ENCODE measurements at places on chromosomes 6 and 20.
A peak's percentile ranks its signal among the peaks of the same experiment; 100 is the strongest.

DNA sequence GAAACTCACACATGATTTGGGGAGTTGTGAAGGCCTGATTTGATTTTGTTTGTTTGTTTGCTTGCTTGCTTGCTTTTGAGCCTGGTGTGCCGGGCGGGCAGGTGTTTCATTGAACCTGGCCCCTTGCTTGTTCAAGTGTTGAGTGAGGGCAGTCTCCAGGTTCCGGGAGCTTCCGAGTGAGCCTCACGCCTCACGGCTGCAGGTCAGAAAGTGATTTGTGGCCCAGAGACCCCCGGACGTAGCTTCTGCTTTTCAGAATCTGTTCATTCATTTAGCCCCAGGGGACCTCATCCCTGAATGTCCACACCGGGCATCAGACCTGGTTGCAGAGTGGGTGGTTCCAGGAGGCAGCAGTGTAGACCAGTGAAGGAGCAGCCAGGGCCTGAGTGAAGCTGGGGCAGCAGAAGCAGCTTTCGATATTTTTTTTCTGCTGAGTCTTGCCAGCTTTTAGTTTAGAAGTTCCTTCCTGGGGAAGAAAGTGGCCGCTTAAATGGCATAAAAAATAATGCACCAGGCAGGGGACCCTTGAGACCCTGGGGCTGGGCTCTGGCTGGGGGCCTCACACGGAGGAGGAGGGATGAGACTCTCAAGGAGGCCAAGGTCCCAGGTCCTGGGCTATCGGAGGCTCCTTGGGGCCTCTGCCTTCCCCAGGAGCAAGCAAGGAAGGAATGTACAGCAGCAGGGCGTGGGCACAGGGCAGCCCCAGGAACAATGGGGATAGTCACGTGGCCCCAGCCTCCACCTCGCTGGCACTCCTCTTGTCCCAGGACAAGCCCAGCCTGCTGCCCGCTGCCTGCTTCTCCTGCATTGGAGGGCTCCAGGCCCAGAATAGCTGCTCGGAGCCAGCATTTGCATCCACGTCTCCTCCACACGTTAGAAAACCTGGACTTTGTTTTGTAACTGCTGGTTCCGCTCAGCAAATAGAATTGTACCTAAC lies 89.2 kb upstream of the BHLHE23 start:
- DNase-seq, result no peak

GRCh38 chr6:99467509-99468106 lies 42.5 kb upstream of the PNISR start:
- no peak for DNase-seq

GRCh38 chr20:34987288-34988190 lies 31.9 kb downstream of the MYH7B start:
- DNase-seq, result no peak

GRCh38 chr6:51430589-51430988 lies 611.9 kb downstream of the TFAP2B start:
- DNase-seq, result no peak

DNA sequence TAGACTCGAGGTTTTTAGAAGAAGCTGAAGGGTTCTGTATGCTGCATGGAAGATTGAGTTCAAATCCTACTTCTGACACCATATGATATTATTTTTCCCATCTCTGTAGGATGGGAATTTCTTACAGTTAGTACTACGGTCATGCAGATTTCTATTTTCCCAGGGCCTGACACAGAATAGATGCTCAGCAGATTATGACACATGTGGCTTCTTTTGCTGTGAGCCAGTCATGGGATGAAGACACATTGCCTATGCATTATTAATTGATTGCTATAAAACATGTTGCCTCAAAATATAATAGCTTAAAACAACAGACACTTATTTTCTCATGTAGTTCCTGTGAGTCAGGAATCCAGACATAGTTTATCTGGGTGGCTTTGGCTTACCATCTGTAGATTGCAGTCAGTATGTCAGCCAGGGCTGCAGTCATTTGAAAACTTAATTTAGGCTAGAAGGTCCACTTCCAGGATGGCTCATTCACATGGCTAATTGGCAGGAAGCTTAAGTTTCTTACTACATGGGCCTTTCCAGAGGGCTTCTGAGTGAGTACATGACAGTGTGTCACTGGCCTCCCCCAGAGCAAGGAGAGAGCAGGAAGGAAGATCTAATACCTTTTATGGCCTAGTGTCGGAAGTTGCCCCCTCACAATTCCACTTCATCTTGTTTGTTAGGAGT lies 29.5 kb downstream of the TOP1 start:
- DNase-seq, result no peak

DNA sequence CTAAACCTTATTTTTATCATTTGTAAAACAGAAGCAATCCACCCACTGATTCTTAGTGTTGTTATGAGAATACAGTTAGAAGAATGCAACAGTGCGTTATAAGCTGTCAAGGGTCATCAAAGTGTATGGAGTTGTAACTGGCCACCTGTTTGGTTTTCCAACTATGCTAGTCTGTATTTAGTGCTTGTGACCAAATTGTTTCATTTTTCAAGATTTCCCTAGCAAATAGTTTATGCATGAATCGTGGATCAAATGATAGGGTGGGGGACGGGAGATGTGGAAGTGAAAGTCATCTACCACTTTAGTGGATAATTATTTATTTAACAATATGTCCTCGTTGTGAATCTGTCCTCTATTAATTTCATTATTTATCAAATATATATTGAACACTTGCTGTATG lies 175.4 kb upstream of the HDDC2 start:
- no peak for DNase-seq

GRCh38 chr6:42049948-42050296 lies 402 bp upstream of the TAF8 start:
- DNase-seq, result no peak

DNA sequence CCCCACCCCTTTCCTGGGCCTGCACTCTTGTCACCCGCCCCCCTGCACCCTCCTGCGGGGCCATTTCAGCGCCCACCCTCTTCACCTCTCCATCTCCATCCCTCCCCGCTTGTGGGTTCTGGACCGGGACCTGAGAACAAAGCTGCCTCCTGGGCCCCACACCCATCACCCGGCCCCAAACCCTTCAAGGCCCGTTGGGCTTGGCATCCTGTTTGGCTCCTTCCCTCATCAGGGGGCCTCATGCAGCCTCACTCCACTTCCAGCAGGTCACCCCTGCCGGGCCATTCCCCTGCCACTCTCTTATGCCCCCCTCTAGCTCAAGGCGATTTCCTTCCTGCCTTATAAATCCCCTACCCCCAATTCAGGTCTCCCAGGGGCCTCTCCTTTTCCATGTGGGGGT lies 67.4 kb downstream of the SRC start:
- DNase-seq, result no peak

DNA sequence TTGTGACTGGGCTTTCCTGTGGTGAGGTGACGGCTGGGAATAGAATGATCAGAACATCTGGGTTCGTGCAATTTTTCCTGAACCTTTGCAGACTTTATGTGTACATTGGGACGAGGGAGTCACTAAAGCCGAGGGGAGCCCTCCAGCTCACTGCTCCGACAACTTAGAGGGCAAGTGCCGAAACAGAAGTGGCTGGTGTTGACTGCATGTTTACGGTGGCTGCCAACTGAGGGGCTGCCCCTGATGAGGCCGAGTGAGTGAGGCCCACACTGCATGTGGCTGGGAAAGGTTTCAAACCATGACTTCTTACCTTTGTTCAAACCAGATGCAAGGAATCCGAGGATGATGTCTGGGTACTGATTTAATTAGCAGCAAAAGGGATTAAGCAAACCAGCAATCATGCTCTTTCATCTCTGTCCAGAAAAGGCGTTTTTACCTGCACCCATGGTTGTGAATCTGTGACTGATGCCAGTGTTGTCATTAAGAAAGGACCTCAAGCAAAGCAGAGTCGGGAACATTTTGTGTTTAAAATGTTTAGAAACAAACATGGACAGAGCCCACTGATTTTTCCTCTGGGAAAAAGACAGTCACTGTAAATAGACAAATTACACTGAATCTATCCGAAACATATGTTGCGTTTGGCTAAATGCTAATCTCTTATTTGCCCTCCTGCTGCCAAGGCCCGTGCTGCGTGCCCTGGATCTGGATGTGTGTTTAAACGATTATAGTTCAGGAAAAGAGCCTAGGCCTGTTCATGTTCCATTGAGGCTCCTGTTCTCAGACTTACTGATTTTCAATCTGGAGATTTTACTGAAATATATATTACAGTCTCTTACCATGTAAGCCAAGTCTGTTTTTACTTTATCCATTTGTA lies 105.1 kb downstream of the UST start:
- DNase-seq, result no peak

GRCh38 chr6:122143813-122144601 lies 255.4 kb upstream of the HSF2 start:
- DNase-seq, result no peak

- DNase-seq, result no peak
These were observed 27.7 kb downstream of the AKIRIN2 start for GRCh38 chr6:87674290-87674689.

DNA sequence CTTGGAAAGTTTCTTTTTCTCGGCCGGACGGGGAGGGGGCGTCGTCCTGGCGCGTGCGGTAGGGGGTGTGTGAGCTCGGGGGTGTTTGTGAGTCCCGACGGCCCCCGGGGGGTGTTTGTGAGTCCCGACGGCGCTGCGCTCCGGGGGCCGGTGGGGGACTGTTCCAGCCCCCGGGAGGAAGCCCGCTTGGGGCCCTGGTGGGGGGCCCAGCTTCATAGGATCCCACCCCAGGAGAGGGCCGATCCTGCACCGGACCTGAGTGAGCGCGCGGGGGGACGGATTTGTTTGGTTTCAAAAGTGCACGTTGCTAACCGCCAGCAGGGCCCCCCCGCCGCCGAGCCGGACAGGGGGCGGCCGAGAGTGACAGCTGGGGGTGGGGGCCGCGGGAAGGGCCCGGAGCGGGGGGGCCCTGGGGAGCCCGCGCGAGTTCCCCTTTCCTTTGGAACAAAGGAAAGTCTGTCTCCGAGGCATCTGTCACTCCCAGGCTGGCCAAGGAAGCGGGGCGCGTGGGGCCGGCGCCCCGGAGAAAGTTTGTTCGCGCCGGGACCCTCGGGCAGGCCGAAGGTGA lies 485 bp downstream of the TGIF2 start:
- DNase-seq, result no peak

DNA sequence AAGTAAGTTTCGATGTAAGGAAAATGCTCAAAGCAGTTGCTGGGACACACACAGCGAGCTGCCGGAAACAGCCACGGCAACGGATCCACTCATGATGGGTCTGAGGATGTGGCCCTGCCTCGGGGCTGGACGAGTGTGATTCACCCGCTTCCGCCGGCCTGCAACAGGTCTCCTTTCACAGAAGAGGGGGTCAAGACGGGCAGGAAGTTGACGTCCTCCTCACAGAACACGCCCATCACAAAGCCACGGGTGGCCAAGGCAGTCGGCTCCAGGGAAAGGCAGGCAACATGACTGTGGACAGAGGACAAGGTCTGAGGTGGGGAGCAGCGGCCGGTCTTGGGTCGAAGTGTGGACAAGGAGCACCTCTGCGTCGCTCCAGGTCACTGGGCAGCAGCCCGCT lies 29.9 kb upstream of the SMOC2 start:
- no peak for DNase-seq

- no peak for DNase-seq
These were observed 39.1 kb downstream of the SUN5 start for GRCh38 chr20:32965115-32965514.

- DNase-seq, result no peak
These were observed 146.9 kb upstream of the C6orf118 start for GRCh38 chr6:165456286-165456685.

- no peak for DNase-seq
These were observed 54.2 kb upstream of the MAP7 start for GRCh38 chr6:136604328-136604825.

DNA sequence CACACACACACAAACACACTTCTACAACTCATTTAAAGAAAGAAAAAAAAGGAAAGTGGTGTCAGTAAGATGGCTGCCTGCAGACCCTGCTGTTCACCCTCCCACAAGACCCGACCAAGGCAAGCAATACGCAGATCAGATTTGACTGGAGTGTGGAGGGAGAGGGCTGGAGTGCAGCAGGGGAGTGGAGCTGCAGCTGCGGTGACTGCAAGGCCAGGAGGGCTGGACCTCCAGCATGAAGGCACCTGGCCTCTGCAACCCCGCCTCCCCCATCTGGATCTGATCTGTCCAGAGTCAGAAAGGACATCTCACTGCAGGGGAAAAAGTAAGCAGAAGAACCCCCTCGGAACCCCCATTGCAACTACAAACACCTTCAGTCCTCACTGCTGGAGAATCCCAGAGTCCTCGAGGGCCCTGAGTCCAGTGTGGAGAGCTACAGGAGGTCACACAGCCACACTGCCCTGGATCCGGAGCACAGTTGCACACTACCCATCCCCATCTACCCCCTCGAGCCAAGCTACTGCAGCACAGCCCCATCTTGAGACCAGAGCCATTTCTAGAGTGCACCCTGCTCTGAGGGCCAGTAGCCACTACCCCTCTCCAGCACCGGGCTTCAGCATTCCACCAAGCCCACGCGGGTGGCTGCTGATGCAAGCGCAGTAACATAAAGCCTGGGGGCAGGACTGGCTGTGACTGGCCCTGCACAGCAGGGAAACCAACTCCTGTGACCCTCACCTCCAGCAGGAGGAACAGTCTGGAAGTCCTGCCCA lies 41.9 kb upstream of the SRSF6 start:
- DNase-seq, result no peak

DNA sequence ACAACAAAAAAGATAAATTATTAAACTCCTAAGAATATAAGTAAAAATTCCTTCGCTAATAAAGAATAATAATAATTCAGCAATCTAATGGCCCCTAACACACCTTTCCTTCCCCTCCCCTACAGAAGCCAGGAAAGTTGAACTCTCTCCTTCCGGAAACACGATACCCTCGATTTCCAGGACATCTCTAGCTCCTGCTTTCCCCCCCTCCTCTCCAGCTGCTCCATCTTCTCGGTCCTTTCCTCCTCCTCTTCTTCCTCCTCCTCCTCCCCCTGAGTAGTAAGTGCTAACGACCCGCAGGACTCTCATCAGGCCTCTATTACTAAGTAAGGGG lies 603 bp downstream of the TASP1 start:
- DNase-seq, result no peak

- DNase-seq, result no peak
These were observed 115.8 kb upstream of the MAP7 start for GRCh38 chr6:136666041-136666440.

GRCh38 chr6:80094017-80094416 lies 12.5 kb upstream of the BCKDHB start:
- no peak for DNase-seq

- peak; percentile 40 for DNase-seq
These were observed 86.2 kb downstream of the PLEKHG1 start for GRCh38 chr6:150685860-150686259.

- DNase-seq, result no peak
These were observed 227.3 kb downstream of the TBX18 start for GRCh38 chr6:84536885-84537638.

DNA sequence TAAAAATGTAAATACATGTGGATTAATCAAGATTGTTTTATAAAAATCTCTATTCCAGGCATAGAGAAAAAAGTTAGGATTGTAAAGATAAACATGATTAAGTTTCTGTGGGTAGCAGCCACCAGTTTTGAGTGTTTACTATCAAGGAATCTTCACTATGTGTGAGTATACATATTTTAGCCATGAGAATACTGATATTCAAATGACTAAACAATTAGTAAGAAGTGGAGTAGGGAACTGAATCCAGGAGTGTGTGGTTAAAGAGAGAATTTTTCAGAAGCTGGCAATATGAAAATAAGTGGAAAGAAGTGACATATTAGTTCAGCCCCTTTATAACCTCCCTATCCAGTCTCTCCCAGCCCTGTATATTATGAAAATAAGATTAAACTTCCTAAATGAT lies 10.3 kb downstream of the ELOVL2 start:
- no peak for DNase-seq

Measured in stimulated activated CD4-positive, alpha-beta T cell treated with anti-CD3 and anti-CD28 coated beads, Interleukin-2, amount 100 ng/mL, for 48 hours (primary cell).